ENCODE measurements at places on chromosomes 4 and X.
A peak's percentile ranks its signal among the peaks of the same experiment; 100 is the strongest.

- DNase-seq, result no peak
Measured at GRCh38 chr4:81442484-81443085, 29.1 kb downstream of the RASGEF1B start.

DNA sequence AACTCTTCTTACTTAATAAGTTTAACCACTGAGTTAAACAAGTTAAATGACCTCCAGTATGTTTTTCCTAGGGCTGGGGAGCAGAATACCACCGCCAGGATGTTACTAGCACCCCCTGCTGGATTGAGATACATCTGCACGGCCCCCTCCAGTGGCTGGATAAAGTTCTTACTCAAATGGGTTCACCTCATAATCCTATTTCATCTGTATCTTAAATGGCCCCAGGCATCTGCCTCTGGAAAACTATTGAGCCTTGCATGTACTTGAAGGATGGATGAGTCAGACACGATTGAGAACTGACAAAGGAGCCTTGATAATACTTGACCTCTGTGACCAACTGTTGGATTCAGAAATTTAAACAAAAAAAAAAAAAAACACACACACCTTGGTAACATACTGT lies 61.5 kb upstream of the MMAA start:
- DNase-seq, result peak; percentile 41

GRCh38 chrX:51395810-51396728 lies 63.4 kb downstream of the NUDT10 start:
- DNase-seq, result no peak

DNA sequence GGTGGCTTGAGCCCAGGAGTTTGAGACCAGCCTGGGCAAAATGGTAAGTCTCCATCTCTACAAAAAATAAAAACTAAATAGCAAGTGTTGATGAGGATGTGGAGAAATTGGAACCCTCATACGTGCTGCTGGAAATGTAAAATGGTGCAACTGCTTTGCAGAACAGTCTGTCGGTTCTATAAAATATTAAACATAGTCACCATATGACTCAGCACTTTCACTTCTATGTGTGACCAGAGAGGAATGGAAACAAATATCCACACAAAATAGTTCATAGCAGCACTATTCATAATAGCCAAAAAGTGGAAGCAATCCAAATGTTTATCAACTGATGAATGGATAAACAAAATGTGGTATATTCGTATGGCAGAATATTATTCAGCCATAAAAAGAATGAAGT lies 60.8 kb upstream of the FMR1 start:
- DNase-seq, result no peak

Data from tibial artery (tissue), 4 donors.